Cardiac septum (tissue), 1 donor: ENCODE measurements at places on chromosomes 11 and 22. TPM values are rescaled to one million over a fixed set of nuclear protein-coding genes. Genes with fewer than 3 reads are reported as not detected.

Gene OOSP2
- not detected for total RNA-seq

Gene OR8G5
- not detected for total RNA-seq

Gene CHRNA10
- 0.89 TPM for total RNA-seq

Gene MUC6
- not detected for total RNA-seq

Gene MEI1
- total RNA-seq, result 0.40 TPM

DNA sequence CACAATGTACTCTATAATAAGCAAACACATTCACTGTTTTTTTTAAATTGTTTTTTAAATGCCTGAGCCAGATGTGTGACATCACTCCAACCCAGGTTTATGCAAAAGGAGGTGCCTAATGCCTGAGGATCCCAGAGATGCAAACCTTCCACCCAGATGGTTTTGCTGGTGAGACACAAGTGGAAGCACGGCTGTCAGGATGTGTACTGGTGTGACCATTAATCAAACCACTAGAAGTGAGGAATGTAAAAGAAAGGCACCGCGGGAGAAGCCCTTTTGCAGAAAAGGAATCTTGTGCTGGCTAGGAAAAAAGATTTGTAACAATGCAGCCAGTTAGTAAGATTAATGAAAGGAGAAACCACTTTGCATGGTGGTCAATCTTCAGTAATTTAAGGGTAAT, 407.4 kb downstream of the LARGE1 start:
- DNase-seq, result no peak

DNA sequence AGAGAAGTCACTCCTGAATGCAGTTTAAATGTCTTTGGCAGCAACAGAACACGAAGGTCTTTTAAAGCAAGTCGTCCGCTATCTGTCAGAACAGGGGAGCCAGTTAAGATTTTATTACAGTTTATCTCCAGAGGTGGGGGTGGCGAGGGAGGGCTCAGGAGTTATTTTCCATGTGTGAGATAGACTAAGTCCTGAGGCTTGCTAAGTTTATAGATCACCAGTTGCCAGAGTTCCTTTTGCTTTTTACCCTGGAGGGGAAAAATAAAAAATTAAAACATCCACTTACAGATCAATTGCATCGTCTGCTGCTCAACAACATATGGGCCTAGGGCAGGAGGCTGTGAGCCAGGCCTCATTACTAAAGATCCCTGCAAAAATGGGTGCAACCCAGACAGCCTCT, 90.7 kb downstream of the SNX19 start:
- no peak for DNase-seq

DNA sequence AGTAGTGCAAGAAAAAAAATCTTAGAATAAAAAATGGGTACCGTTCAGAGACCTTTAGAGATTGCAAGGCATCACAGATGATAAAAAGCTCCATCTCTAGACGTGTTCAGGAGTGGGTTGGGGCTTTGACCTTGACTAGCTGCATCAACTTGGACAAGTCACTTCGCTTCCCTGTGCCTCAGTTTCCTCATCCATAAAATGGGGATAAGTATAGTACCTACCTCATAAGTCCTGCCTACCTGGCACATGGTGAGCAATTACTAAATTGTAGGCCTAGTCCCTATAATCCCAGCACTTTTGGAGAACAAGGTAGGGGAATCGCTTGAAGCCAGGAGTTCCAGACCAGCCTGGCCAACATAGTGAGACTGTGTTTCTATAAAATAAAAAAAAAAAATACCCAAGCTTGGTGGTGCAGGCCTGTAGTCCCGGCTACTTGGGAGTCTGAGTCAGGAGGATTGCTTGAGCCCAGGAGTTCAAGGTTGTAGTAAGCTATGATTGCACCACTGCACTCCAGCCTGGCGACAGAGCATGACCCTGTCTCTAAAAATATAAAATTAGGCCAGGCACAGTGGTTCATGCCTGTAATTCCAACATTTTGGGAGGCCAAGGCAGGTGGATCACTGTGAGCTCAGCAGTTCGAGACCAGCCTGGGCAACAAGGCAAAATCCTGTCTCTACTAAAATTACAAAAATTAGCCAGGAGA, 6.0 kb upstream of the F2 start:
- no peak for DNase-seq

DNA sequence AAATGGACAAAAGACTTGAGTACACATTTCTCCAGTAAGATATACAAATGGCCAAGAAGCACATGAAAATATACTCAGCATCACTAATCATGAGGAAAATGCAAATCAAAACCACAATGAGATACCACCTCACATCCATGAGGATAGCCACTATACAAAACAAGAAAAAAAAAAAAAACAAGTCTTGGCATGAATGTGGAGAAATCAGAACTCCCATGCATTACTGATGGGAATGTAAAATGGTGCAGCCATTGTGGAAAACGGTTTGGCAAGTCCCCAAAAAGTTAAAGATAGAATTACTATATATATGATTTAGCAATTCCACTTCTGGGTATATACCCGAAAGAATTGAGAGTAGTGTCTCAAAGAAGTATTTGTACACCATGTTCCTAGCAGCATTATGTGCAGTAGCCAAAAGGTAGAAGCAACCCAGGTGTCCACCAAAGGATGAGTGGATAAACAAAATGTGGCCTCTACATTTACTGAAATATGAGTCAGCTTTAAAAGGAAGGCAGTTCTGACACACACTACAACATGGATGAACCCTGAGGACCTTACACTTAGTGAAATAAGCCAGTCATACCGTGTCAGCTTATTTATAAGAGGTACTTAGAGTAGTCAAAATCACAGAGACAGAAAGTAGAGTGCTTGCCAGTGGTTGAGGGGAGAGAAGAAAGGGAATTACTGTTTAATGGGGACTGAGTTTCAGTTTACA, 146.3 kb downstream of the WNT7B start:
- no peak for DNase-seq

DNA sequence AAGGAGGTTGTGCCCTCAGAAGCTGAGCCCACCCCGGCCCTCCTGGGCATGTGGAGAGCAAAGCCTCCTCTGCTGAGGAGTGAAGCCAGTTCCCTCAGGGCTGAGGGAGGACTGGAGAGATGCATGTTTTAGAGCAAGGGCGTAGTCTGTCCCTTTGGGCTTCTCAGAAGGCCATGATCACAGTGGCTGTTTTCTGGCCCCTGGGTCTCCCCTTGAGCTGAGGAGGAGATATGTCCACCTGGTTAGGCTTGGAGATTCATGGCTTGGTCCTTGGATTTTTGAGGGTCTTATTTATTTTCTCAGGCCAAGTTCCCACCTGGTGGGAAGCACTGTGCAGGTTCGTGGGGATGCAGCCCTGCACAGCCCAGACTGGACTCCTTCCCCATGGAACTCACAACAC, 46.5 kb upstream of the THY1 start:
- DNase-seq, result no peak

- peak; percentile 82 for DNase-seq
These were observed 13.8 kb downstream of the GGT5 start for GRCh38 chr22:24230911-24231656.
